ENCODE measurements at places on chromosomes 13 and 19.
A peak's percentile ranks its signal among the peaks of the same experiment; 100 is the strongest.

GRCh38 chr19:37218592-37218935 lies 550 bp downstream of the ZNF383 start:
- DNase-seq = peak; percentile 12

GRCh38 chr19:51703575-51704515 lies 10.7 kb downstream of the SPACA6 start:
- DNase-seq = peak; percentile 91

GRCh38 chr19:3146677-3147100 lies 10.9 kb downstream of the GNA15 start:
- DNase-seq = no peak

- no peak for DNase-seq
Observed at GRCh38 chr19:38901683-38902082, 1.9 kb downstream of the NFKBIB start.

GRCh38 chr13:20412691-20413355 lies 112.8 kb downstream of the CRYL1 start:
- DNase-seq = peak; percentile 24

GRCh38 chr19:4745986-4746385 lies 22.3 kb upstream of the DPP9 start:
- no peak for DNase-seq

- DNase-seq = peak; percentile 100
Observed at GRCh38 chr19:41225238-41226052, 6.4 kb downstream of the AXL start.

DNA sequence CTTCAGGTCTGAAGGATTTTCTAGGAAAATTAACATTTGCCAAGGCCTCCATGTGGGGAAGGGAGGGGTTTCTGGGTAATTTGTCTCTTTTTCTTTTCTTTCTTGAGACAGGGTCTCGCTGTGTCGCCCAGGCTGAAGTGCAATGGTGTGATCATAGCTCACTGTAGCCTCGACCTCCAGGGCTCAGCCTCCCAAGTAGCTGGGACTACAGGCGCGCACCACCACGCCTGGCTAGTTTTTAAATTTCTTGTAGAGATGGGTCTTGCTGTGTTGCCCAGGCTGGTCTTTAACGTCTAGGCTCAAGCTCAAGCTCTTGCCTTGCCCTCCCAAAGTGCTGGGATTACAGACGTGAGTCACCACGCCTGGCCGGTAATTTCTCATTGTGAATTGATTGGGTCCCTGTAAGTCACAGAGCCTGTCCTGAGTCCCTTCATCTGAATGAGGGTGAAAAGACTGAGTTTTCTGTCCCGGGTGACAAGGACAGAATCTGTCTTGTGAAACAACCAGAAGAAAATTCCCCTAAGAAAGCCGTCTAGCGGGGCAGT lies 10.0 kb upstream of the SPC24 start:
- peak; percentile 70 for DNase-seq

- DNase-seq = peak; percentile 97
Observed at GRCh38 chr19:15251749-15252397, 19.6 kb upstream of the EPHX3 start.
